ENCODE measurements at places on chromosomes 16 and 17.

DNA sequence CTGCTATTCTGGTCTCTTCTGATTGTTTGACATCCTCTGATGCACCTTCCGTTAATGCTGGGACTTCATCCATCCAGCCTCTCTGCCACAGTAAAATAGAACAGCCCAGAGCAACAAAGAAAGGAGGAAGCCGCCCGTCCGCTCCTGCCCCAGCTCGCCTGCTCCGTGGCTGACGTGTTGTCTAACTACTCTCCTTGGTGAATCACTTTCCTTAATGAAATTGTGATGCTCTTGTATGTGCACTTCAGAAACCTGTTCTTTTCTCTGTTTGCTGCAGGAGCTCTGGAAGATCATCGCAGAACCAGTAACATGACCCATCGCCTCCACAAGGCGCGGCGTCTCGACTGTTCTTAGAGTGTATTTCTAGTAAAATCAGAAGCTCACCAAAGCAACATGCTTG lies 24.3 kb downstream of the METTL22 start:
- H3K27ac ChIP-seq = no peak overlapping the region
- no peak overlapping the region for H3K4me3 ChIP-seq
- DNase-seq = no peak

GRCh38 chr16:6576113-6576512 lies 756.5 kb upstream of the RBFOX1 start:
- no peaks in the 10 kb centered on the region for H3K27me3 ChIP-seq
- DNase-seq = no peak
- H3K27ac ChIP-seq = no peak overlapping the region
- no peak overlapping the region for H3K4me3 ChIP-seq

DNA sequence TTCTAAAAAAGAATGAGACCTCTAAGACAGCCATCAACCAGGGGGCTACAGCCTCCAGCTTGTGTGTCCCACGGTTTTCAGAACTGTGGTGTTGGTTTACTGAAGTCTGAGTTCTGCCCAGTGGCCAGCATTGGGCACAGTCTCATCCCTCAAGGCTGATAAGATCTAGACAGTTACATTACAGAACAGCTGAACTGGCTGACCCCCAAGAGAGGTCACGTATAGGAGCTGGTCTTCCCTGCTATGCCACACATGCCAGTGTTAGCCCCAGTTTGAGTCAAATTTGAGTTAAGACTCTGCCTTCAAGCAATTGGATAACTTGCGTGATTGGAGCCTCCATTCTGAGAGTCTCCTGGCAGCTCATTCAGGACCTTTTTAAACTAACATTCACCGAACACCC lies 14.8 kb upstream of the NUP93 start:
- no peak overlapping the region for H3K4me3 ChIP-seq
- H3K4me1 ChIP-seq = peaks cover 5% of the 10 kb centered on the region
- H3K36me3 ChIP-seq = no peaks in the 10 kb centered on the region

- peaks cover 6% of the 10 kb centered on the region for H3K4me1 ChIP-seq
- no peak overlapping the region for H3K4me3 ChIP-seq
- H3K27ac ChIP-seq = no peak overlapping the region
- DNase-seq = no peak
- H3K36me3 ChIP-seq = no peaks in the 10 kb centered on the region
Observed at GRCh38 chr16:68436581-68436980, 11.7 kb downstream of the SMPD3 start.

DNA sequence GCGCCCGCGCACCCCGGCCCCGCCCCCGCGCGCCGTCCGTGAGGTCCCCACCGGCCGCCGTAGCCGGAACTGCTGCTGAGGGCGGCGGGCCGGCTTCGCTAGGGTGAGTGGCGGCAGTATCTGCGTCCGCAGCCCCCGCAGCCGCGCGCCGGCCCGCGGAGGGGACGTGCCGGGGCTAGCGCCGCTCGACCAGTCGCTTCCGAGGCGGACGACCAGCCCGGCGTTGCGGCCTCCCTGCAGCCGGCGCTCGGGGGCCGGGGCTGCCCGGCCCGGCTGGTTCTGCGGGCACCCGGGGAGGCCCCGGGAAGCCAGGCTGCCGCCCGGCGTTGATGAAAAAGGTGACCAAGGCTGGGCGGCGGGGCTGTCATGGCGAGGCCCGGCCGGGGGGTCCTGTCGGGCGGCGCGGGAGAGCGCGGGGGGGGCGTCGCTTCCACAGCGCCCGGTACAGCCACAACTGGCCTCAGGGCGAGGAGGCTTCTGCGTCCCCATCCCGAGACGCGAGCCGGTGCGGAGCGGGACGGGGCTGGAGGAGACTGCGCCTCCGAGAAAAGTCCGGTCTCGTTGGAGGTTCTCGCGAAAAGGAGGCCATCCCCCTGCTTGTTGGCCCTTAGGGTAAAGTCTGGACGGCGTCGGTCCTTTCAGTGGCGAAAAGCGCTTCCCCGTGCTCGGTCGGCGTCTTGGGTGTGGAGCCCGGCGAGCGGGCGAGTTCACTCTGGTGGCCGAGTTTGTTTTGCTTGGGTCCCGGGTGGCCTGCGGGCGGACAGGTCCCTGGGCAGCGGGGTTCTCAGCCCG lies at the start of gene CRAMP1:
Gene CRAMP1, plus strand, starts transcription at position 41 of the 792 bp plus-strand sequence. CDS start 2,280 bp downstream, outside the sequence.
- peak within 1 kb of the TSS; percentile 97 for H3K27ac ChIP-seq
